ENCODE measurements at places on chromosomes 6 and 20.

- DNase-seq, result peak; percentile 77
Observed at GRCh38 chr20:17023806-17024205, 203.0 kb upstream of the PCSK2 start.

DNA sequence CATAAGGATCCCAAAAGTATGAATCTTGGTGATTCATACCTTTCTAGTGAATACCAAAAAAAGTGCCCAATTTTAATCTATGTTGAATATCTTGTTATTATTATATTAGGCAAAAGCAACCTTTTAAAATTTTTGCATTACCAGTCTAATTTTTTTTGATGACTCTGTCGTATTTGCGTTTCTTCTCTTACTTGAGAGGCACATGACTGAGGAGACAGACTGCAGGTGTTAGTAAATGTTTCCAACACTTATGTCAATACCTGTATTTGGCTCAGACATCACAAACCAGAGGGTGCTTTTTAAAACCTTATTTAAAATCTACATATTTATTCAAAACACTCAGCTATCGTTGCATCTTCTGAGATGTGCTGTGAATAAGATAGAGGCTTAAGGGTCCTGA lies 27.1 kb downstream of the ID4 start:
- DNase-seq, result no peak

GRCh38 chr6:119241111-119241465 lies 108.5 kb downstream of the MAN1A1 start:
- DNase-seq, result no peak

DNA sequence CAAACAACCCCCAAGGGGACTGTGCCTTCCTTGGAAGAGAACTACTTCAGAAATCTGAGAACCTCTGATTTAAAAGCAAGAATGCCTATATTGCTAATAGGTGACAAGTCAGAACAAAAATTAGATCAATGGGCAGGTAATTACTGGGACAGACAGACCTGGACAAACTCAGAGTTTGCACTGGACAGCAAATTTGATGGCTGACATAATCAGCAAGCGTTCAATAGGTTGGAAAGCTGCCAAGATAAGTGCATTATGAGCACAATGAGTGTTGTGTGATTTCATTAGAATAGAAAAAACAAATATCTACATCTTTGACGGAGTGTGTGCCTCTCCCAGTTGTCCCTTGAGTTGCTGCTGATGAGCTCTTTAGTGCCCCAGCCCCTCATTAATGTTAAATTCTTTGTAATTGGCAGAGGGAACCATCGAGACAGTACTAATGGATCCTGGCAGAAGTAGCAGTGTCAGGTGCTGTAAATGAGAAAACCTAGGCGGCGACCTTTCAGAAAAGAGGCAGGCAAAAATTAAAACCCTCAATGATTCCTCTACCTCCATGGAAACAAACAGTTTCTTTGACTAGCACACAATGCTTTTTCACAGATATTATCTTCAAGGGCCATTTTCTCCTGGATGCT lies 116.5 kb upstream of the COL21A1 start:
- DNase-seq, result no peak

DNA sequence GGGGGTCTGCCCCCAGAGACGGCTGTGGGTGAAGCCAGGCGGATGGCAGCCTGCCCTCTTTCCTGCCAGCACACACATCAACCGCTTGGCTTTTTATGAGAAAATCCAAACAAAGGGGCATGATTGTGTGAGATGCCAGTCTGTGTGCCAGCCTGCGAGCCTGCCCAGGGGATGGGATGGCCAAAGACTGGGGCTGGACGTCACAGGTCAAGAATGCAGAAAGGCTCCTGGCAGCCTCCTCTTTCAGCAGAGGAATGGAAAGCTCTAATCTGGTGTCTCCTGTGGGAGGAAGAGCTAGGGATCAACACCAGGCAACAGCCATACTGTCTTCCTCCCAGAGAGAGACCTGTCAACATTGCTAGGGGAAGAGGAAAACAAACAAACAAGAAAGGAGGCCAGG lies 15.8 kb downstream of the TUBB2B start:
- peak; percentile 67 for DNase-seq

GRCh38 chr20:20797521-20798310 lies 85.3 kb upstream of the RALGAPA2 start:
- DNase-seq, result no peak

GRCh38 chr6:13827032-13827431 lies 12.7 kb upstream of the MCUR1 start:
- DNase-seq, result no peak

DNA sequence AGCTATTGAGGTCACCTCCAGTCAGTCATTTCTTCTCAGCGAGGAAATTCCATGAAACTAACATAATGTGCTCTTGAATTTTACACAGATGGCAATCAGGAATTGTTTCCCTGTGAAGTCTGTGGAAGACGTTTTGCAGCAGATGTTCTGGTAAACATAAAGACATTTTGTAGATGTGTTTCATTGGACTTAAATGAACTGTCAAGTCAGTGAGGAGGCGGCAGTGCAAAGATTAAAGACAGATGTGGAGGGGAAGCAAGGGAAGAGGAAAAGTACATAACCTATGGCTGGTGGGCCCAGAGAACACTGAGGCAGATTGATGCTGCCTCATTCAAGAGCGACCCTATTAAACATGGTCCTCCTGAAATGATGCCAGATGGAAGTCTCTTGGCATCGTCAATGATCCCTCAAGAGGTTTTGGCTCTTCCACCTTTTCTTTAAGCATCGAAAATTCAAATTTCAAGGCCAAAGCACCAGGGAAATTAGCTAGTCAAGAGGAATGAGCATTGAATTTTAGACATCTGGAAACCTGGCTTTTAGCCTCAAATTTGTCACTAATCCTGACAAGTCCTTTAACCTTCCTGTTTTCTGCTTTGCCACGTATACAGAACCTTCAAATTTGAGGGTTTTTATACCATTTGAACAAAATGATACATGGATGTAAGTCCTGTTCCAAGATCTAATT lies 20.1 kb downstream of the ZC2HC1B start:
- DNase-seq, result no peak

DNA sequence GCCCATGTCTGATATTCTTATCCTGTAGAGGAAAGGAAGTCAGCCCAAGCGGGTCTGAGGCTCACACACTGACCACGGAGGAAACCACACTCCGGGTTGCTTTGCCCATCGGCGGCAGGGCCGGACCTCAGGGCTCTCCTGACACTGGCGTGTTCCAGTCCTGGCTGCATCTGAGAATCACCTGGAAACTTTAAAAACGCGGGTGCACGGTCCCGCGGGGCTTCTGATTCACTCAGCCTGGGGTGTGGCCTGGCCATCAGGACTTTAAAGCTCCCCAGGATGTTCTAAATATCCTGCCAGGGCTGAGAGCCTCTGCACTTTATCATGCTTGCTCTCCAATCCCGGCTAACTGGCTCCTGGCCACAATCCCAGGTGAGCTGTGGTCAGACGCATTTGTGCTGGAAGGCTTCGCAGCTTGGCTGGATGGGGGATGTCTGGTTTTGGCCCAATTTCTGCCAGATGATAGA lies 47.7 kb upstream of the DACT2 start:
- no peak for DNase-seq

- DNase-seq, result peak; percentile 53
Observed at GRCh38 chr6:28523241-28523622, 2.4 kb upstream of the GPX5 start.

DNA sequence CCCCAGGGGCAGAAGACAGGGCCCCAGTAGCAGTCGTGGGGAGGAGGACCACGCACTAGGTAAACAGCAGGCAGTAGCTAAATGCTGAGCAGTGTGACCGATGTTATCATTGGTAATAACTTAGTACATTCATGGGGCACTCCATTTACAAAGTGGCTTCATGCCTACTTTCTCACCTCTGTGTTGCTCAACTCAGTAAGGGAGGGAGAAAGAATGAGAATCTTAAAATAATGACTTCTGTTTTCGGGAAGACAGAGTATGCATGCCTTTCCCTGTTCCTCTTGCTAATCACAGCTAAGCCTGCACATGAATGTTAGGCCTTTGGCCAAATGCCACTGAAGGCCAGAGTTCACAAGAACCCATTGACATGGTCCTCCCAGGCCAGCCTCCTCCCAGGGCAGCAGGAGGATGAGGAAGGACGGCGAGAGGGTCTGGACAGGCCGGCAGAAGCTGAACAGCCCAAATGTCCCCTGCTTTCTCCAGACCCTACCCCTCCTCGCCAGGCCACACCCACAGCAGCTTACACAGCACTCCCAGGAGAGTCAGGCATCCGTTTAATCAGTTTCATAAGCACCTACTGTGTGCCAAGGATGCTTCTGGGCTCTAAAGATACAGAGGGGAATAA lies 183.4 kb downstream of the ANKRD60 start:
- no peak for DNase-seq

- no peak for DNase-seq
Observed at GRCh38 chr6:151067684-151068596, 171.8 kb upstream of the AKAP12 start.

GRCh38 chr6:88403486-88403885 lies 237.3 kb upstream of the CNR1 start:
- no peak for DNase-seq

- no peak for DNase-seq
Observed at GRCh38 chr20:14986026-14986655, 648.7 kb upstream of the FLRT3 start.

DNA sequence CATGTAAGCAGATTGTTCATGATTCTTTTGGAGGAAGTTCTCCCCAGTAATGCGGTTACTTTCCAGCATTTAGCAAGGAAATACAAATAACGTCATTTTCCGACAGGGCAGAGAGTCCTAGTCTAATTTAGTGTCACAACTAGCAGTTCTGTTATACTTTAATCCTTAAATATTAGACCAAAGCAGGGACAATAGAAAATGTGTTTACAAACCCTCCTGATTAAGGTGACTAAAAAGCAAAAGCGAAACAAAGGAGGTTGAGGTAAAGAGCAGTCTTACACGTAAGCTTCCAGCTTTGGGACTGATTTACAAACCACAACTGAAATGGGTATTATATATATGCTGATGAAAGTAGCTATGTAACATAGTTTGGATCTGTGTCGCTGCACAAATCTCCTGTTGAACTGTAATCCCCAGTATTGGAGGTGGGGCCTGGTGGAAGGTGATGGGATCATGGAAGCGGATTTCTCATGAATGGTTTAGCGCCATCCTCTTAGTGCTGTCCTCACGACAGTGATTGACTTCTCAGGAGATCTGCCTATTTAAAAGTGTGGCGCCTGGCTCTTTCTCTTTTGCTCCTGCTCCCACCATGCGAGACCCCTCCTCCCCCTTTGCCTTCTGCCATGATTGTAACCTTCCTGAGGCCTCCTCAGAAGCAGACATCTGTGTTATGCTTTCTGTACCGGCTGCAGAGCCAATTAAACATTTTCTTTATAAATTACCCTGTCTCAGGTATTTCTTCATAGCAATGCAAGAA lies 81.9 kb downstream of the PLCB1 start:
- DNase-seq, result no peak

GRCh38 chr6:40551966-40552505 lies 35.1 kb downstream of the LRFN2 start:
- no peak for DNase-seq

GRCh38 chr20:59774204-59774641 lies 159.2 kb downstream of the SYCP2 start:
- DNase-seq, result no peak

- DNase-seq, result peak; percentile 8
Observed at GRCh38 chr6:2542858-2543218, 207.9 kb downstream of the MYLK4 start.

DNA sequence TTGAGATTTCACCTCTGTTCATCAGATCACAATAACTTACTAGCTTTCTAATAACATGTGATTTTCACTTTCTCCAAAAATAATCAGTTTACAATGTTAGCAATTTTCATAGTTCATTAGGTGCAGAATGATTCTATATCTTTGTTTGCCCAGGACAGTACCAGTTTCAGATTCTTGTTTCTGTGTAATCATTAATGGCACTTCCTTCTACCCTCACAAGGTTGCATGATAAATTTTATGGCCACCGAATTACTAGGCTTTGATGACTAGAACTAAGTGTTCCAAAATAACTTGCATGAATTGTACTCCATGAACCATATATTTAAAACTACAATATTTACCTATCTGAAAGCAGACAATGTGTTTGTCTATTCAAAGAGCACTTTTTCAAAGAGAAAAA lies 442.3 kb downstream of the EPHA7 start:
- DNase-seq, result no peak

DNA sequence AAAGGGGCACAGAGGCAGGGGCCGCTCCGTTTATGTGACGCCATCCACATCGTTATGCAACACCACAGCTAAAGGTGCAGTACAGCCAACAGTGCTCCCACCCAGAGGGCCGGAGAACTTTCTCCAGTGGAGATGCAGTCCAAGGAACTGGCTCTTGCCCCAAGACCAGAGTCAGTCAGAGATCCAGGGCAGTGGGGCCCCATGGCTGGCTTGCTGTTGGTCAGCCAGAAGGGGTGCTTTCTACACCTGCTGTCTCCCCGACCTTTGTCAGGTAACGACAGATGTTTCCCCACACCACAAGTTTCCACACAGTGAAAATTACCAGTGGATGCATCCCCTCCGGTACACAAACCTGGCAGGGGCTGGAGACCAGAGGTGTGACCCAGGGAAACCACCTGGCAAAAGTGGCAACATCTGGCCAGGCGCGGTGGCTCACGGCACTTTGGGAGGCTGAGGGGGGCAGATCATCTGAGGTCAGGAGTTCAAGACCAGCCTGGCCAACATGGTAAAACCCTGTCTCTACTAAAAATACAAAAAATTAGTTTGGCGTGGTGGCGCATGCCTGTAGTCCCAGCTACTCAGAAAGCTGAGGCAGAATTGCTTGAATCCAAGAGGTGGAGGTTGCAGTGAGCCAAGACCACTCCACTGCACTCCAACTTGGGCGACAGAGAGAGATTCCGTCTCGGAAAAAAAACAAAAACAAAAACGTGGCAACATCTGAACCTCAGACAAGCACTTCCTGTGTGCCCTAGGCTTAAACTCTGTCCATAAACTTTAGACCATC lies 34.9 kb downstream of the UBE2V1 start:
- no peak for DNase-seq

DNA sequence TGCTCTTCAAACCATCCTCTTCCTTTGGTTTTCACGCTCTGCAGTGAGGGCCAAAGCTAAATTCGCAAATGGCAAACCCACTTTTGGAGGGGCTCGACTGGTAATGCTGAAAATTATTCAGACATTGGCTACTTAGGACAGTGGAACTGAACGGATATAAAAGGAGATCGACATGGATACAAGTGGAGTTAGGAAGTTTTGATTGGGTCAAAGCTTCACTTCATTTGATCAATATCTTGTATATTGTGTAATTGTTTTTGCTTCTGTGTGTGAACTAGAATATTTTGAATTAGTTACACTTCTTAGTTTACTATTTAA lies 1.2 kb downstream of the FAM8A1 start:
- no peak for DNase-seq

DNA sequence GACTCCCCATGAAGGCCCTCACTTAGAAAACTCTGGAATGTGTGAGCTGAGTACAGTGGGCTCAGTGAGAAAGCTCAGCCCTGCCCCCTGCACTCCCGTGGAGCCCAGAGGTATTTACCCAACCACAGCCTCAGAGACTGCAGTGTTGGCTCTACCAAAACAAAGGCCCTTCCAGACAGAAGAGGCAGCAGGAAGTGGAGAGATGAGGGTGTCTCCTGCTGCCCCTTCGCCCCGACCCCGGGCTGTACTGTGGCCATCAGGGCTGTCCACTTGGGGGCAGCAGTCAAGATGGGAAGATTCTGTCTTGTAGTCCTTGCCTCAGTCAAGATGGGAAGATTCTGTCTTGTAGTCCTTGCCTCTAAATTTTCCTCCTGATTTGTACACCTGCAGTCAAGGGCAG lies 341.3 kb downstream of the TAF4 start:
- peak; percentile 74 for DNase-seq
